Suppressor macrophage treated with lipopolysaccharide for 1 hour (primary cell): ENCODE measurements at places on chromosomes 16 and 17.

DNA sequence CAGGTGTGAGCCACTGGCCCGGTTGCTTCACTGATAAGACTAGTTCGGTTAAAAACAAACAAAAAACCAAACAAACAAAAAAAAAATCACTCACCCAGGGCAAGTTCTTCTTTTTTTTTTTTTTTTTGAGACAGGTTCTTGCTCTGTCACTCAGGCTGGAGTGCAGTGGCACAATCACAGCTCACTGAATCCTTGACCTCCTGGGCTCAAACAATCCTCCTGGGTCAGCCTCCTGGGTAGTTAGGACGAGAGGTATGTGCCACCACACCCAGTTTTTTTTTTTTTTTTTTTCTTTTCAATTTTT is 119.5 kb upstream of the CORO6 start:
- DNase-seq: no peak

DNA sequence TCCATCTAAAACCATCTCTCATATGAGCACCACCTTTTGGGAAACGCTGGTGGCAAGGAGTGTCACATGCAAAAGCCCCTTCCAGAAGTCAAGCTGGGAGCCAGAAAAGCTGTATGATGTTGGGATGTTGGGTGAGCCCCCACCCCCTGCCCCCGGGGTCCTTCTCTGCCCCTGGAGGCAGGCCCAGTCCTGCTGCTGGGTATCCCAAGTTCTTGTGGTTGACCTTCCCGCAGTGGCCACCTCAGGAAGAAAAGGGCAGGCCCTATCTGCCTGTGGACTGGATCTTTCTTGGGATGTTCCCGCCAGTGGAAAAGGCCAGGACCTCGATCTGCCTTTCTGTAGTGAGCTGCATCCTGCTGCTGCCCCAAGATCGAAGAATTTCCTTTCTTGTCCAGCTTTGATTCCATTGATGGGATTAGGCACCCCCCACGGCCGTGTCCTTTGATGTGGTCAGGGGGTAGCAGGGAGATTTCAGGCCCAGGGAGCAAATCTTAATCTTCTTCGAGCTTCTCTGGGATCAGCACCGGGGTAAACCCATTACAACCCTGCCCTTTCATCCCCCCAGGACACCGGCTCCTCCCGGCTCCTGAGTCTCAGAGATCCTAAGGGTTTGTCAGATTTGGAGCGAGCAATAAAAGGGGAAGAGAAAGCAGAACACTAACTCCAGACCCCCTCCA is 165.6 kb downstream of the RAB11FIP4 start:
- no peak for DNase-seq

DNA sequence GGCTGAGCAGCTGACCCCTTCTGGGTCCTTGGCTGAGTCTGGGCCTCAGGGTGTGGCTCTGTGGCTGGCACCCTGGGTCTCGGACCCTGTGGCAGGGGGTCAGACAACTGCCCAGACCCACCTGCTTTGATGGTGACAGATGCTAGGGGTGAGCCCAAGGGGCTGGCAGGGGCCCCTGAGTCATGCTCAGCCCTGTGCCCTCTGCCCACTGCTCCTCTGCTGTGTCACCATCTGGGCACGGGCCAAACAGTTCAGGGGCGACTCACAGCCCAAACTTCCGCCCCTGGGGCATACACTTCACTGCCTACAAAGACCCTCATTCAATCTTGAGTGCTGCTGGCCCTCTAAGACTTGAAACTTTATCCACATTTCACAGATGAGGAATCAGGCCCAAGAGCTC is 5.7 kb downstream of the ADGRG1 start:
- DNase-seq: peak; percentile 46

- no peak for DNase-seq
These were observed 69.3 kb downstream of the WWP2 start for GRCh38 chr16:69831212-69832123.

DNA sequence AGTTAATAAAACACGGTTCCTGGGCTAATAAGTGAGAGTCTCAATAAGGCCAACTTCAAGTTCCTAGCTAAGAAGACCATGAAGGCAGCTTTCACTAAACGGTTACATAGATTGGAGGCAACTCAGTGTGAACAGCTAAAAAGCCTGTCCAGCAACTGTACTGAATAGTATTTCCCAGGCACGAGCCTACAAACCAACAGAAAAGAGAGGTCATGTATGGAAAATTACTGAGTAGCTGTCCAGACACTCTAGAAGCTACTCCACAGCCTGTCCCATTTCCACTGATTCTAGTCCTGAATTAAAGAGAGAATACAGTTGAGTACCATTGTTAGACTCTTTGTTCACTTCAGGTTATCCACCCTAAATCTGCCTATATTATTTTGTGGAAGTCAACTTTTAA is 36.5 kb upstream of the C17orf78 start:
- DNase-seq: no peak

DNA sequence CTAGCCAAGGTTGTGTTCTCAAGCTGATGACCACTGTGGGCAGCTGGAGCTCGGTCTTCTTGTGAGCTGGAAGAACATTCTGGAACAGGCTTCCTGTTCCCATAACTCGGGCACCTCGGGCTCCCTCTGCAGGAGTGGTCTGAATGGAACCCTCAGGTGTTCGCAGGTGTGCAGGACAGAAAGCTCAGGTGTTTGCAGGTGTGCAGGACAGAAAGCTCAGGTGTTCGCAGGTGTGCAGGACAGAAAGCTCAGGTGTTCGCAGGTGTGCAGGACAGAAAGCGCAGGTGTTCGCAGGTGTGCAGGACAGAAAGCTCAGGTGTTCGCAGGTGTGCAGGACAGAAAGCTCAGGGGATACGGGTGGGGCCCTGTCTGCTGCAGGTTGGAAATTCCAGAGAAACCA is 109.0 kb upstream of the CACNG5 start:
- no peak for DNase-seq

DNA sequence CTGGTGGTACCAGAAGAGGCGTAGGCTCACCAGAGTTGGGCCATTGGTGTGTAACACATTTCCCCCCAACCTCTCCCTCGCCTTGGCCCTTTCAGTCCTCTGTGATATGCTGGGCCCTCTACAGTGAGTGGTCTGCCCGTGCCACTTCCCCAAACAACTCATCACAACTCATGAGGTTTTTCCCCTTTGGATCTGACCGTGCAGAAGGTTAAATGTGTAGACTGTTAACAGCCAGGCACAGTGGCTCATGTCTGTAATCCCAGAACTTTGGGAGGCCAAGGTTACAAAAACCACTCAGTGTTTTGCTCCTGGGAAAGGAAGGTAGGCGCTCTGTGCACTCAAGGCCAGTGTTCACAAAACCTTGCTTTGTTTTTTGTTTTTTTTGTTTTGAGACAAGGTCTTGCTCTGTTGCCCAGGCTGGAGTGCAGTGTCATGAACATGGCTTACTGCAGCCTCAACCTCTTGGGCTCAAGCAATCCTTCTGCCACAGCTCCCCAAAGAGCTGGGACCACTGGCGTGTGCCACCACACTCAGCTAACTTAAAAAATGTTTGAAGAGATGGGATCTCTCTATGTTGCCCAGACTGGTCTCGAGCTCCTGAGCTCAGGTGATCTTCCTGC is 11.3 kb upstream of the CYB5B start:
- DNase-seq: no peak

- DNase-seq: no peak
These were observed 882.4 kb upstream of the EEF2KMT start for GRCh38 chr16:5979905-5980550.
